Left lung (tissue), 14 donors: ENCODE measurements at places on chromosomes 1 and 21. TPM values are rescaled to one million over a fixed set of nuclear protein-coding genes. Genes with fewer than 3 reads are reported as not detected.

- no peak for DNase-seq
Measured at GRCh38 chr1:170221031-170221430, 75.3 kb downstream of the NTMT2 start.

DNA sequence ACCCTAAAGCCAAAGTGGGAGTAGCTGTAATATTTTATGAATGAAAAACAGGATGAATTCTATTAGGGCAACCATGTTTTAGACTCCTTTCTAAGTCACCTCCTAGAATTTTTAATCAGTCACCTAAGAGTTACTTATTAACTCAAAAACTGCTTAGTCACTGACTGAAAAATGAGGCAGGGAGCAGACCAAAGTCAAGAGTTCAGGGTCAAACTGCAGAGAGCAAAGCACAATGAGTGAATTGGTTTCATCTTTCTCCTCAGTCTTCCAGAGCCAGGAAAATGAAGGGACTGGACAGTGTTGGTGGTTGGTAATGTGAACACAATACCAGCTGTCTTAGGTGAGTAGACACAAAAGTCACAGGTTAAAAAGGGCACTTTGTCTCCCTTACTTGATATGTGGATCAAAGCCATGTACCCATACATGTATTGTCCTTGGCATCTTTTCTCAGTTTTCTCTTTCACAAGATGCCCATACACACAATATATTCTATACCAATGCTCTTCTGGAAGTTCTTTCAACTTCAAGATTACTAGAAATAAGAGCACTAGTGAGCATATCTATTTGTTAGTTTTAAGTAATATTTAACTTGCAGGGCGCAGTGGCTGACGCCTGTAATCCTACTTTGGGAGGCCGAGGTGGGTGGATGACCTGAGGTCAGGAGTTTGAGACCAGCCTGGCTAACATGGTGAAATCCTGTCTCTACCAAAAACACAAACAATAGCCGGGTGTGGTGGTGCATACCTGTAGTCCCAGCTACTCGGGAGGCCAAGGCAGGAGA is 42.2 kb downstream of the ATP1B1 start:
- DNase-seq: peak; percentile 4

DNA sequence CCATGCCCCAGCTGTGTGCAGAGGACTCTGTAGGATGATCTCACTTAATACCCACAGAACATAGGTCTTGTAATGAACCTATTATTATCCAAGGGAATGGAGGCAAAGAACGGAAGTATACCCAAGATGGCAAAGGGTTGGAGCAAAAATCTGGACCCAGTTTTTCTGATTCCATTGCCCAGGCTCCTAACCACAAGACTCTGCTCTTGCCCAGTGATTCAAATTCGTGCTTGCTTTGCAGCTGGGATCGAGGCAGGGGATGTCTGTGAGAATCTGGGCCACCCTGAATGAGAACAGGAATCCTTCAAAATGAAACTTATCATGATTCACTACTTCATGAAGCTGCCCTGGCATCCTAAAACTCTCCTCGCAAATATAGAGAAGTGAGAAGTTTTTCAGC is 97.5 kb upstream of the KCNJ6 start:
- no peak for DNase-seq

- no peak for DNase-seq
Measured at GRCh38 chr1:178011465-178011828, 41.6 kb upstream of the SEC16B start.

DNA sequence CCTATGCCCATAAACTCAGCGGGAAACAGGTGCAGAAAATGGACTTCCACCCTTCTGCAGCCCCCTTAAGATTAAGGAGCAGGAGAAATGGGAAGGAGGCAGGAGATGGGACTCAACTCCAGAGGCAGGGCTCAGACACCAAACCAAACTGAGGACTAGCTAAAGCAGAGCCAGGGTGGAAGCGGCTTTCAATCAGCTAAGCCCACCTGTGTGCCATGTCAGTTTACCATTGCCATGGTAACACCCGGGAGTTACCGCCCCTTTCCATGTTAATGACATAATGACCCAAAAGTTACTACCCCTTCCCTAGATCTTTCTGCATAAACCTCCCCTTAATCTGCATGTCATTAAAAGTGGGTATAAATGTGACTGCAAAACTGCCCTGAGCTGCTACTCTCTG is 653.5 kb downstream of the PTPRU start:
- no peak for DNase-seq

GRCh38 chr21:36097427-36098181 is 27.8 kb downstream of the CBR1 start:
- no peak for DNase-seq

CHI3L1 gene
- 49.7 TPM for total RNA-seq

VSIG8 gene
- total RNA-seq: not detected

OPRD1 gene
- not detected for total RNA-seq

GRCh38 chr1:166490437-166490991 is 323.7 kb upstream of the FAM78B start:
- DNase-seq: no peak

CBR3 gene
- 4.7 TPM for total RNA-seq

DNA sequence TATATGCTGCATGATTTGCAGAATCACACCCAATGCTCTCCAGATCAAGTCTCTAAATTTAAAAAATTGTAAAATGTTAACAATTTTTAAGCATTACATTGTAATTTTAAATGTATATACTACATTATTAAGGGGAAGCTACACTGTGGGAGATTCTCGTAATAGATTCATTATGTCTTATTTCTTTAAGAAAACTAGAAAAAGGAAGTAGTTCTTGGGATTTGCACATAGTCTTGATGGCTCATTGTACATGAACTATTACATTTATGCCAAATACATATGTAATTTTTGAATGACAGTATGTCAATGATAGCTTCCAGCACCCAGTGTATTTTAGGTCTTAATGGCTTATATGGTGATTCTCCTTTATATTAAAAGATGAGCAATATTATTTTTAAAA is 250.3 kb downstream of the PTPRC start:
- no peak for DNase-seq

PSRC1 gene
- 7.3 TPM for total RNA-seq

- DNase-seq: no peak
Measured at GRCh38 chr1:205604059-205604458, 27.8 kb downstream of the ELK4 start.

KCNE2 gene
- not detected for total RNA-seq

DNA sequence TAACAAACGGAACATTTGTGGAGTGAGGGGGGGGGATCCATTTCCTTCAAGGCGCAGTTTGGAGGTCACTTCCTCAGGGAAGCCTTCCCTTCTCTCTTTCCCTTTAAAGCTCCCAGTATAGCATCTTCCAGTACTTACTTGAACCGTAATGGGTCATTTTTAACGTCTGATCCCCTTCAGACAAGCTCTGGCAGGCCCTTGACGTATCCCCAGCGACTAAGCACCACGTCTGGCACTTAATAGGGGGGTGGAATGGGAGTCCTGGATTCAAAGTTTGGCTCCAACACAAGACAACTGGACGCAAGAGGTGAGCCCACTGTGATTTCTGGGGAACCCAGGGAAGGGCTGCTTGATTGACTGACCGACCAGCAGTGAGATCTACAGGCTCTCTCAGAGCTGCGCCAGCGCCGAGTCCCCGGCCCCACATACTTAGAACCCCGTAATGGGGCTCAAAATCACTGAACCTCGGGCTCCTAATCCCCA is 441 bp downstream of the YARS1 start:
- no peak for DNase-seq

- DNase-seq: no peak
Measured at GRCh38 chr1:69284508-69284907, 283.2 kb upstream of the LRRC7 start.
